ENCODE measurements at places on chromosomes 6 and 20.

- DNase-seq: peak; percentile 9
These were observed 87.9 kb downstream of the MMS22L start for GRCh38 chr6:97195117-97195516.

- no peak for DNase-seq
These were observed 15.4 kb upstream of the TMEM30A start for GRCh38 chr6:75299801-75300530.

DNA sequence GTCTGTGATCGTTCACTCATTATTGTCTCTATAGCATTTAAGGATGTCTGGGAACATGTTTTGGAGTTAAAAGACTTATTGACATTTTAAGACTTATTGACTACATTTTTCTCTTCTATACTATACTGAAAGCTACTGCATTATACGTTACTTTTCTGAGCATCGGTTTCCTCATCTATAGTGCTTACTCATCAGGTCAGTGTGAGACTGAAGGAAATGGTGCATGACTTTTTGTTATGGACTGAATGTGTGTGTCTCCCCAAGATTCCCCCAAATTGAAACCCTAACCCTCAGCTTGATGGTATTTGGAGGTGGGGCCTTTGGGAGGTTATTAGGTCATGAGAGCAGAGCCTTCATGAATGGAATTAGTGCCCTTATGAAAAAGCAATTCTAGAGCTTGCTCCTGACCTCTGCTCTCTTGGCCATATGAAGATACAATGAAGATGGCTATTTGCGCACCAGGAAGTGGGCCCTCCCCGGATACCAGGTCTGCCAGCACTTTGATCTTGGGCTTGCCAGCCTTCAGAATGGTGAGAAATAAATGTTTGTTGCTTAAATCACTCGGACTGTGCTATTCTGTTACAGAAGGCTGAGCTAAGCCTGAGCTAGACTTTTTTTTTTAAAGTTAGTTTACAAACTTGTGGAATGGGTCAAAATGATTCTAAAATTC is 243.7 kb upstream of the RREB1 start:
- no peak for DNase-seq

GRCh38 chr20:48162621-48163020 is 377.3 kb upstream of the SULF2 start:
- no peak for DNase-seq

GRCh38 chr6:157867981-157868380 is 44.9 kb downstream of the SNX9 start:
- no peak for DNase-seq

DNA sequence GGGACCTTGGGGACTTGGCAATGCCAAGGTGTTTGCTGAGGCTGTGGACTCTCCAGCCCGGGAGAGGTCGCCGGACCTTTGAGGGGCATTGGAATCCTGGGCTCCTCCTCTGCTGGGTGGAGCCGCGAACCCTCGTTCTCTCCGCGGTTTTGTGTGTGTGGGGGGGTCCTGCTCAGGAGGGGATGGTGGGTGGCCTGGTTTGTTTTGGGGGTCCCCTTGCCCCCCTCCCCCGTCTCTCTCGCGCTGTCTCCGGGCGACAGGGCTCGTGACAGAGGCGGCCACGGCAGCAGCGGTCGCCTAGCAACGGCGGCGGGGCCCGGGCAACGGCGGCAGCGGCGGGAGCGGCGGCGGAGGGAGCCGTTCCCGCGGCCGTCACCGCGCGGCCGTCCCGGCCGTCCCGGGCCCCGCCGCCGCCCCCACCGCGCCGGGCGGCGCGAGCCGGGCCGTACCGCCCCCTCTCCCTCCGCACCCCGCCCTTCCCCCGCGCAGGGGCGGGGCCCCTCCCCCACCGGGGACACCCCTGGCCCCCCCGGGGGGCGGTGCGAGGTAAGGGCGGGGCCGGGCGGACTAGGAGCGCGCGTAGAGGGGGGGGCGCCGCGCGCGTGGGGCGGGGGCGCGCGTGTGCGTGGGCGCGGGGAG is 7.8 kb downstream of the SYNGAP1 start:
- no peak for DNase-seq

GRCh38 chr6:156613996-156614395 is 163.2 kb upstream of the ARID1B start:
- no peak for DNase-seq

- DNase-seq: no peak
These were observed 1.0 kb upstream of the RIPOR2 start for GRCh38 chr6:24936641-24937317.

- no peak for DNase-seq
These were observed 50.6 kb downstream of the PDSS2 start for GRCh38 chr6:107408714-107409113.

DNA sequence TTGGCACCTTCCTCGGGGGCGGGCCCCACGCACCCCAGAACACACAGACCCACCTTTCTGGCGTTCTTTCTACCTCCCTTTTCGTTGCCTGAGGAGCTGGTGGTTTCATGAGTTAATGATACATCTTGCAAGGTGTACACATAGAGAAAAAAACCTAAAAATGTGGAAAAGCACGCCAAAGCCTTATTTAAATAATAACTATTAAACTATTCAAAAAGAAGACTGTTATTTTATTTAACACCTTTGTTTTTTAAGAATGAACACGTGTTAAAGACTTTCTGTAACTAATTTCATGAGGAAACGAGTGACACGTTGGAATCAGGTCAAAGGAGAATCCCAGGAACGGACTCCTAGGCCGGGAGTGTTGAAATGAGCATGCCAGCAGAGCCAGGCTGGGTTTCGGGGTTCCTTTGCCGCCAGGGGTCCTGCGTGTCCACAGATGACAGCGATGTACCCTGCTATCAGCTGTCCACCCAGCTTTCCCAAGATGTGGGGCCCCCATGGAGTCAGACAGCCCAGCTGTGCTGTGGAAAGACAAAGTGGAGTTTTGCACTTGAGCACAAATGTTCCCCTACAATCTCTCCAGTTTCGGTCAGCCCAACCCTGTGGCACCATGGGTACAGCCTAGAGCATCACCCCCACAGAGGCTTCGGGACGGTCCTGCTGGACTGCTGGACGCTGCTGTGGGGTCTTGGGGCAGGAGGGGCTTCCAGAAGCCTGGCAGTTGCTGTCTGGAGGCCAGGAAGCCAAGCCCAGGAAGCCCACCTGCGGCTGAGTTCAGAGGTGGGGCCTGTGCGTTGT is 16.1 kb downstream of the SLC17A9 start:
- no peak for DNase-seq

- DNase-seq: no peak
These were observed 67.8 kb downstream of the THBS2 start for GRCh38 chr6:169185692-169186485.

DNA sequence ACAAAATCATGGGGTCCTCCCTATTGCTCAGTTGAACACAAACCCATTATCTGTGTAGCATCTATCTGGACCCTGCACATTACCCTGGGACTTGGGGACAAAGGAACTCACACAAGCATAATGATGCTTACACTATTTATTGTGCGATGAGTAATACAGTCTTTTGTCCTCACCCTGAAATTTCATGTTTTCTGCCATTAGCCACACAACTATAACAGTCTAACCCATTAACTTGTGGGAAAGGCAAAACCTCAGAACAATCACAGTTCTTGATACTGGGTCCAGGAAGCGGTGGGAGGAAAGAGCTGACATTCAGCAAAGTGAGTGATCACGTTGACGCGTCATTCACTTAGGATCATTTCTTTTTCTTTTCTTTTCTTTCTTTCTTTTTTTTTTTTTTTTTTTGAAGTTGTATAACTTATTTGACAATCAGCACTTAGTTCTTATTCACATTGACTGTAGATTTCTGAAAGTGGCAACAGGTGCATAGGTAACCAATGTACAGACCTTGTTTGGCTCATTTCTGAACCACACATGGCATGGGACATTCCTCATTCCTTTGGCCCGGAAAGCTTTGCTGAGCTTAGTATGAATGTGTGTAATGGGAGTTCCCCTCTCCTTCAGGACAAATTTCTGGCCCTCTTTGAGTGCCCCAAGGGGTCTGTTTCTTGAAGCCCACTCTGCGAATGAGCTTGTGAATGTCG is 94.8 kb upstream of the CNKSR3 start:
- no peak for DNase-seq

DNA sequence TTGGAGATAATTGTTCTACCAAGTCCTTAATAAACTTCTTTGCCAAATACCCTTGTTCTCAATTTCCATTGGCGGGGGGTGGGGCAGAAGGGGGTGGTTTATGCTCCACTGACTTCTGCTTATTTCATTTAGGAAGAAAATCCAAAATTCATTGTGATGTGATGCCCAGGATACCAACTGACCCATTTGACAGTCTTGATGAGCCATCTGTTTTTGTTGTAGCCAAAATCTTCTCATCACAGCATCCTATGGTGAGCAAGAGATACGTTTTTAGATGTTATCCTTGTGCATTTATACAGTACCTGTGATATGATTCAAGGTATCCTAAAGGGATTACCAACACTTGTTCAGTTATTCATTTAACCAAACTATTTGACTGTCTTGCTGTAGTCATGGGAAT is 108.5 kb upstream of the BMP5 start:
- no peak for DNase-seq

DNA sequence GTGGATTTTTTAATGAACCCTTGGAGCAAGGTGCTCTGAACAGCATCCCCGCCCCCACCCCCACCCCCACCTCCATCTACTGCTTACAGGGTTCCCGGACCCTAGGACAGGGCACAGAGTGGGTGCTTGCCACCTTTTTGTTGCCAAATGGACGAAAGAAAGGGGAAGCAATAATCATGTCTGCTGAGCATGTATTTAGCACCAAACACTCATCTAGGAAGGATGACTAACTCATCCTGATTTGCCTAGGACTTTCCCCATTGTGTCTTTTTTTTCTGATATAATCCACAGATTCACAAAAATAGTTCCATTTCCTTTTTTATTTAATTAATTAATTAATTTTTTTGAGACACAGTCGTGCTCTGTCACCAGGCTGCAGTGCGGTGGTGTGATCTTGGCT is 1.2 kb upstream of the PLTP start:
- no peak for DNase-seq

DNA sequence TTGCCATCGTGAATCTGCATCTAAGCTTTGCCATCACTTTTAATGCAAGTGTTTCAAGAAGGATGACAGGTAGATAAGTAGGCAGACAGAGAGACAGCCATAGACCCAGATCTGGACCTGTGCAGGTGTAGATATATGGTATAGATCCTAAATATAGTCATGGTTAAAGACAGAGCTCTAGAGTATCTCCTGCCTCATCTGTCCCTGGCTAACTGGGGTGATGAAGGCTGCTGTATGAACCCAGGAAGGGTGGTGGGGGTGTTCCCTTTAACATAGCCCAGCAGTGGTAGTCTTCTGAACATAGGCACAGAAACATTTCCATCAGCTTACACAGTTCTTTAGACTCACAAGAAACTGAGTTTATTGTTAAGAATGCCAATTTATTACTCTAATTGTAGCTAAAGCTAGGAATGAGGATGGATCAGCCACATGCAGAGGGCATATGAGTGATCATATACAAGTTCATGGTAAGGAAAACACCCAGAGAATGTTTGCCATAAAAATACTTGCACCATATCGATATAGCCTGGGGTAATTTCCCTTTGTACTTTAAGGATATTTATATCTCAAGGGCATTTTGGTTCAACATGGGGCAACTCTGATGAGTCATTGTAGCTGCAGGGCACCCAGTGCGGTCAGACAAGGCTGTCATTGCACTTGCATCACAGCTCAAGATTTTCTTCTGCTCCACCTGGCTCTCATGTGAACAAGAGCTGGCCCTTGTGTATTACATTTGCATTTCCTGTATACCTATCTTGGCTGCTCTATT is 587.2 kb downstream of the EPM2A start:
- no peak for DNase-seq

DNA sequence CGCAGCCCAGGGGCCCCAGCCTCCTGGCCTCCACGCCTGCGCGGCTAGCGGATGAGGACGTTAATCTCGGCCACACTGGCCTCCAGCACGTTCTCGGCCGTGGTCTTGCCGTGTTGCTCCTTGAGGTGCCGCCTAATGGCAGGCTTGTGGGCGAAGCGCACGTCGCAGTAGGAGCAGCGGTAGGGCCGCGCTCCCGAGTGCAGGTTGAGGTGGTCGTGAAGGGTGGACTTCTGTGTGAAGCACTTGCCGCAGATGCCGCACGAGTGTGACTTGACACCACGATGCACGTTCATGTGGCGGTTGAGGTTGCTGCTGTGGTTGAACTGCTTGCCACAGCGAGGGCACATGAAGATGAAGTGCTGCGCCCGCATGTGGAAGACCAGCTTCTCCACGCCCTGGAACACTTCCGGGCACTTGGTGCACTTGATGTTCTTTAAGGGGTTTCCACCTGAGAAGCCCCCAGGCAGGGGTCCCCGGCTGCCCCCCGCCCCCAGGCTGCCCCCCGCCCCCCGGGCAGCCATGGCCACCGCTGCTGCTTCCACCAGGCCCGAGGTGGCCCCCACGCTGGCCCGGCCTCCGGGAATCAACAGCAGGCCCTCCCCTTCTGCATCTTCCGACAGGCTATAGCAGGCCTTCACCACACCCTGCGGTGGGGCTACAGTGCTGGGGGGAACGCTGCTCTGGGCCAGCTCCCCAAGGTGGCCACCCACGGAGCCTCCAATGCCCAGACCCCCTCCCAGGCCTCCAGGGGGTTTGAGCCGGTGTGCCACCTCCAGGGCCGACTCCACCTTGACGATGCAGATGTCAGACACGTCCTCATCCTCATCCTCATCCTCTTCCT is 1.8 kb downstream of the ZBTB12 start:
- no peak for DNase-seq

GRCh38 chr20:48912065-48912464 is 9.4 kb upstream of the ARFGEF2 start:
- DNase-seq: peak; percentile 98

- DNase-seq: peak; percentile 32
These were observed 56.3 kb upstream of the EYA4 start for GRCh38 chr6:133184798-133185372.

DNA sequence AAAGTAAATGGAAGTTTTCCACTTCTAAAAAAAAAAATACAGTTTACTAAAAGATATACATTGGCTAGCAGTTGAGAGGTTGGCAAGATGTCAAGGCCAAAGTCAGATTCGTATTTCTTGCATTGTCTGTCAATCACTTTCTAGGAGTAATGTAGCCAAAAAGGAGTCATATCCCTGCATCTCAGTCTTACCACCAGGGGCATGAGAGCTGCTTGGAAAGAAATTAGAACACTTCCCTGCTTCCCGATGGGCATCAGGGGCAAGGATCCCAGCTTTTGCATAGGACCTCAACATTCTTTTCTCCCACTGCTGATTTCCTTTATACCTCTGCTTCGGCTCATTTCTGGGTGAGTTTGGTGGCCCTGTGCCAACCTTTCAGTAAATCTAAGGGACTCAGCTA is 581.0 kb upstream of the MAP3K7 start:
- DNase-seq: no peak

- DNase-seq: no peak
These were observed 90.0 kb downstream of the PLG start for GRCh38 chr6:160791981-160792418.

GRCh38 chr6:75147512-75147911 is 58.3 kb downstream of the COL12A1 start:
- DNase-seq: no peak

GRCh38 chr20:19593762-19594161 is 164.3 kb upstream of the RIN2 start:
- DNase-seq: no peak

Data from NCI-H524 treated with DMSO at 0.1 percent for 48 hours (cell line).